ENCODE measurements at places on chromosomes 12 and 14. TPM values are rescaled to one million over a fixed set of nuclear protein-coding genes. Genes with fewer than 3 reads are reported as not detected.

MYL2 gene
- total RNA-seq = not detected

FAM90A1 gene
- total RNA-seq = not detected

ARID2 gene
- 44.6 TPM for total RNA-seq

PPP1R1A gene
- not detected for total RNA-seq

KLRF2 gene
- total RNA-seq = not detected

ZFHX2 gene
- 2.2 TPM for total RNA-seq

TBX3 gene
- total RNA-seq = not detected

NRXN3 gene
- not detected for total RNA-seq

SP1 gene
- total RNA-seq = 99.2 TPM

C12orf75 gene
- total RNA-seq = 37.1 TPM

NCAPD2 gene
- total RNA-seq = 40.9 TPM

TAS2R42 gene
- not detected for total RNA-seq

GPN3 gene
- total RNA-seq = 17.0 TPM

GOLGA3 gene
- total RNA-seq = 51.3 TPM

GLI1 gene
- total RNA-seq = 1.3 TPM

CCDC196 gene
- total RNA-seq = not detected

TCL1B gene
- 1.2 TPM for total RNA-seq

CLMN gene
- 23.4 TPM for total RNA-seq

HELB gene
- 4.7 TPM for total RNA-seq

FSCB gene
- total RNA-seq = not detected

VPS29 gene
- 99.6 TPM for total RNA-seq

PITPNM2 gene
- total RNA-seq = 13.7 TPM

SYNDIG1L gene
- total RNA-seq = not detected

FKBP11 gene
- total RNA-seq = 26.1 TPM

RERG gene
- not detected for total RNA-seq

KERA gene
- total RNA-seq = not detected

STON2 gene
- not detected for total RNA-seq

CCER1 gene
- total RNA-seq = not detected

NUP37 gene
- 27.0 TPM for total RNA-seq

AQP6 gene
- total RNA-seq = not detected

ESRRB gene
- 0.11 TPM for total RNA-seq

LRFN5 gene
- total RNA-seq = 0.11 TPM

SERPINA3 gene
- total RNA-seq = not detected

FGF23 gene
- not detected for total RNA-seq

C12orf60 gene
- total RNA-seq = 0.64 TPM

ADAM21 gene
- 0.12 TPM for total RNA-seq

All from activated B cell treated with CpG ODN at 0.5 μM for 24 hours (primary cell).